ENCODE measurements at places on chromosomes 3 and 15.
A peak's percentile ranks its signal among the peaks of the same experiment; 100 is the strongest.

- DNase-seq: no peak
Measured at GRCh38 chr3:42635111-42635510, 18.4 kb upstream of the ZBTB47 start.

GRCh38 chr3:81968658-81969057, 207.2 kb upstream of the GBE1 start:
- DNase-seq: no peak

- no peak for DNase-seq
Measured at GRCh38 chr3:119628816-119629445, 31.2 kb downstream of the PLA1A start.

- DNase-seq: no peak
Measured at GRCh38 chr3:113064183-113064582, 73.4 kb downstream of the GTPBP8 start.

DNA sequence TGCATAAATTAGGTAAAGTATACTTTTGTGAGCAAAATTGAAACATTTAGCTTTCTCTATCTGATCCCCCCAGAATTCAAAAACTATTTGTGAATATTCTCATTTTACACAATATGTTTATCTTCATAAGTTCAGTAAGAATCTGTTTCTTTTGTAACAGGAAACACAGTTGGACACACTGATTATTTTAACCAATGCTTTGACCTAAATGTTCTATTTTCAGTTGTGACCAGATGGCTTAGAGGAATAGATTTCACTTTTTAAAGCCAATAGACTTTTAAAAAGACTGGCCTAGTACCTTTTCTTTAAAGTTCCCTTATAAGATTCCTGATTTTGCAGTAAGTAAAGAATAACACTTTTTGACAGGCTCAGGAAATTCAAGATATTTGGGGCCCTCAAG, 74.0 kb upstream of the STRIT1 start:
- DNase-seq: no peak

GRCh38 chr15:55613727-55614126, 25.6 kb upstream of the PYGO1 start:
- no peak for DNase-seq

GRCh38 chr3:172868582-172869200, 118.2 kb downstream of the ECT2 start:
- no peak for DNase-seq

DNA sequence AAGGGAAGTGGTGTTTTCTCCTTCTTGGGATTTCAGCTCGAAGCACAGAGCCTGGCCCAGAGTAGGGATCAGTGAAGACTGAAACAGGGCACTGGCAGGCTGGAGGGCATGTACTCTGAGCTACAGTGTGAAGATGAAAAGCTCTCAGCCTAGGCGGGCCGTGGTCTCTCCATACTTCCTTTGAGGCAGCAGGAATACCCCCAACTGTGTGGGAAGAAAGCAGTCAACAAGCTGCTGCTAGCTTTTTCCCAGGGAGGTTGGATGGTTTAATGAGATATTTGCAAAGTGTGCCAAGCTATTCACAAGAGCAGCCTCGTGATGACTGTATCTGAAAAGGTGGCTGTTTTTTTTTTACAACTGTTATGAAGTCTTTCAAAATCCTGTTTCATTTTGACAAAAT, 47.2 kb downstream of the NMNAT3 start:
- no peak for DNase-seq

GRCh38 chr3:149968216-149968615, 2.5 kb downstream of the PFN2 start:
- DNase-seq: no peak

GRCh38 chr15:32657198-32657883, 15.8 kb downstream of the SCG5 start:
- DNase-seq: no peak

GRCh38 chr3:21750080-21750696, 822 bp downstream of the ZNF385D start:
- no peak for DNase-seq

- DNase-seq: no peak
Measured at GRCh38 chr15:90013503-90013937, 12.4 kb downstream of the ZNF710 start.

DNA sequence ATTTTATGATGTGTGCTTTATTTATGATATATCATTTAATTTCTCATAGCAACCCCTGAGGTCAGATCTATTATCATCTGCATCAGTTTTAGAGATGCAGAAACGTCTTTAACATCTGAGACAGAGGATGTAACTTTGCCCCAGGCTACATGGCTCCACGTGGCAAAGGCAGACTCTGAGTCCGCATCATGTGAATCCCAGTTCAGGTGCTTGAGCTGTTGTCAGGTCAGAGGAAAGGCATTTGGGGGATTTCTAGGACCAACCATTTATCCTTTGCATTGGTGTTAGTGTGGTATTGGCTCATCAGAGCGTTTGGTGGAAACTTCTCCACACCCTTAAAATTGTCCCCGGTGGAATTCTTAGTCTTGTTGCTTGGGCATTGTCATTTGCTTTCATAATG, 10.8 kb downstream of the CACNA2D3 start:
- DNase-seq: no peak

- DNase-seq: no peak
Measured at GRCh38 chr3:146322216-146322817, 71.4 kb upstream of the PLSCR4 start.

DNA sequence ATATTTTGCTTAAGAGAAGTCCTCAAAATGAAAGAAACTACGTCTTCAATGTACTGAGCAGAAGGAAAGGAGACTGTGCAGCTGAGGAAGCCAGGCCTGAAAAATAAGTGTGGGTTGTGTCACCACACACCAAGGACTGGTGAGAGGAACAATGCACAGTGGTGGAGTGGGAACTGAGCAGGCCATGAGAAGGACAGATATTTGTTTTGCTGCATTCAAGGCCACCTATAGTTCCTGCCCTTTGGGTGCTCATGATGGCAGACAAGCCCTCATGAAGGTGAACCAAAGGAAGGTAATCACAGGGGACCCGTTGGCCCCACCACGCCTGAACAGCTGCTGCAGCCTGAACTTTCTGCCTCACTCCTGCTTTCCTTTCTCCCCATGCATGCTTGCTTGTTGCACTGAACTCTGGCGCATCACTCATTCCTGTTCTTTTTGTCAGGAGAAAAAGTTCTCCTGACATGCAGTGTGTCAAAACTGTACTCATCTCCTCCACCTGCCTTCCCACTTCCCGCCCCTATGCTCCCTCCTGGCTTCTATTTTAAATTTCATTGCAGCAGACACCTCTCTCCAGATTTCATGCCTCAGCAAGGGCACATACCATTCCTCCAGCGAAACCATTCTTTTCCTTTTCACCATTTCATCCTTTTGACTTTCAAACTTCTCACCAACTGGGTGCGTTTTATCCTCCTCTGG, 2.2 kb upstream of the RNF7 start:
- DNase-seq: no peak

DNA sequence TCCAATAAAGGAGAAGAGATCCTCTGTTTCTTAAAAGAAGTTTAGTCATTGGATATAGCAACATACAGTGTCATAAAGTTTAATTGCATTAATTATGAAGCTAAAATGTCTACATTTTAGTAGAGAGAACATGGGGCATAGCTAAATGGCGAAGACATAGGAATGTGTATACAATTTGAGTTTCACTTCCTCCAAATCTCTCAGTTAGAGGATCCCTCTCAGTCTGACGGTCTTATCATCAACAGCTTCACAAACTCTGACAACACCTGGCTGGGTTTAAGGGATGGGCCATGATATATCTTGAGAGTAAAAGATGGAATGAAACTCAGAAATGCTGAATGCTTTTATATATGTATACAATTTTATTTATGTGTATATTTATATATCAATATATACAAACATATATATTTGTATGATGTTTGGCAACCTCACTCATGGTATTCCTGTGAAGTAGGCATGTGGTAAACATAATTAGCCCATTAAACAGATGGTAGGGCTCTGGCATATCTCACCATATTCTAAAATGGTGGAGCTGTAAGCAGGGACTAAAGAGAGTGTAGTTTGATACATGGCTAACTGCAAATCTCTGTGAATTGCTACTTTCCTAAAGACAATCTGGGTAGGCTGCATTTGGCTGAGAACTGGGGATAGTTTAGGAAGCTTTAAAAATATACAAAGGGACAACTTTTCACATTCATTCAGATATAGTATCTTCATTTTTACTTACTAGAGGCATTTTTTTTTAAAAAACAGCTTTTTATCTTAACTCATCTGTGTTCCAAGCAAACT, 111.6 kb downstream of the TIGIT start:
- no peak for DNase-seq

GRCh38 chr3:182797876-182798275, 4.6 kb downstream of the ATP11B start:
- DNase-seq: no peak

GRCh38 chr3:172245241-172245640, 203.0 kb downstream of the GHSR start:
- DNase-seq: no peak

- no peak for DNase-seq
Measured at GRCh38 chr3:106814231-106814630, 563.0 kb upstream of the CCDC54 start.

GRCh38 chr3:178393146-178393545, 143.1 kb upstream of the KCNMB2 start:
- no peak for DNase-seq

GRCh38 chr3:78788839-78789238, 979.0 kb downstream of the ROBO1 start:
- DNase-seq: no peak

- DNase-seq: no peak
Measured at GRCh38 chr3:136728918-136729317, 23.3 kb downstream of the STAG1 start.

GRCh38 chr3:138862924-138863775, 28.4 kb upstream of the PIK3CB start:
- peak; percentile 4 for DNase-seq

DNA sequence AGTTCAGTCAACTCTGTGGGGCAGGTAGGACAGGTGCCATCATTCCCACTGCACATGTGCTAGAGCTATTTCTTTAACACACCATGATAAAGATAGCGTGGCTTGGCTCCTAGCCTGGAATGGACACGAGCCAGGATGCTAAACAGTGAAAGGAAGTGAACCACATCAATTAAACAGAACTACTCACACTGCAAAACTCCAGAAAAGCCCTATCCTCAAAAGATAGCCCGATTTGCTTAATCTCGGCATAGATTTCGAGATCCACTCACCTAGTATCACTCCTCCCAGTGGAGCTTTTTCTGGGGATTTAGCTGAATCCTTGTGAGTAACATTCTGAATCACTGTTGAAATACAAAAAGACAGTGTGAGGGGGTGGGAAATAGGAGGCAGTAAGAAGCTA, 118.0 kb downstream of the ABI3BP start:
- DNase-seq: no peak

DNA sequence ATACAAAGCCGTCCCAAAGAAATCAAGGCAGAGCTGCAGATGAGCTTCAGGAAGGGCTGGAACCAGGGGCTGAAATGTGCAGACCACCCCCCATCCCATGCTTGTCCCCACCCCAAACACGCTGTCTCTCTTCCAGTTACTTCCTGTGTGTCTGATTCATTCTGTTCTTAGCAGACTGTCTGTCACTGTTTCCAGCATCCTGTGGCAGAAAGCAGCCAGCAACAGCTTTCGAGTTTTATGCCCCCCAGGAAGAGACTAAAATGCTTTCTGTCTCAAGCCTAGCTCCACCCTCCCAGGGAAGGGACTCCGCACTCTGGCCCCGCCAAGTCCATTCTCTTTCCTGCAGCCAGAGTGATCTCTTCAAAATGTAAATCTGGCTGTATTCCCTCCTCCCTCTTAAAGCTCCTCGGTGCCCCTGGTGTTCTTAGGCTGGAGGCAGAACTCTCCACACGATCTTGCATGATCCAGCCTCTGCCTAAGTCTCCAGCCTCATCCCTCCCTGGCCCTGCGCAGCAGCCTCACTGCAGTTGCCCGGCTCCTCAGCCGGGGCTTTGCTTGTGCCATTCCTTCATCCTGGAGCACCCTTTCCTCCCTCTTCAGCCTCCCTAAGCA, 41.5 kb downstream of the HRH1 start:
- DNase-seq: no peak

DNA sequence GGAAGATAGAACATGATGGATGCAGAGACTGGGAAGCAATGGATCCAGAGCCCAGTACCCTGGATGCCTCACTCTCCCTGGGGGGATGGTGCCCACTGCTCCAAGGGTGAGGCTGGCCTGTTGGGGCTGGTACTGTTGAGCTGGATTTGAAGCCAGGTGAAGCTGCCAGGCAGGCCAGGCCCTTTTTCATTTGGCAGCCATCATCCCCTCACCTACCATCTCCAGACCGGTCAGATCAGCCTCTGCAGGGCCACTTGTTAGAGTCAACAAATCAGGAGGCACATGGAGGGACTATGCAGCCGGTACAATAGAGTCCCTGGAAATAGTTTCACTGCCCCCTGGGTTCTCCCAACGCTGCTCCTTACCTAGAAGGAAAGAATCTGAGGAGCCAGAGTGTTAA, 5.9 kb downstream of the MAPKAPK3 start:
- no peak for DNase-seq

GRCh38 chr3:126406389-126407296, 11.9 kb downstream of the CFAP100 start:
- DNase-seq: no peak

GRCh38 chr3:74643636-74644035, 29.2 kb upstream of the CNTN3 start:
- DNase-seq: no peak

GRCh38 chr3:56547486-56547885, 9.5 kb upstream of the CCDC66 start:
- no peak for DNase-seq

DNA sequence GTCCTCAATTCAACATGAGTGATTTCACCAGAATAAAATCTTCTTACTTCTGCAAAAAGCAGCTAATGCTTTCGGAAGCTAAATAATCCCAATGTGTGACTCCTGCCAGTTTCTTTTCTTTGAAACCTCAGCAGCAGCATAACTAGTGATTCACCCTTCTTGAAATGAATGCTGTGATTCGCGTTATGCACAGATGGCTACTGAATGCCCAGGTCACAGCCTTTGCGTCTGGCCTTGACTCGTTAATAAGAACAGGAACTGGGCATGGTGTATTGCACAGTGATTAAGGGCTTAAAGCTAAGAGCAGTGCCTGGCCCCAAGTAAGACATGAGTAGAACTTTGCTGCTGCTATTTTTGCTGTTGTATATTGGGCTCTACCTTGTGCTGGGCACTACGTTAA, 19.0 kb downstream of the CGNL1 start:
- DNase-seq: no peak

DNA sequence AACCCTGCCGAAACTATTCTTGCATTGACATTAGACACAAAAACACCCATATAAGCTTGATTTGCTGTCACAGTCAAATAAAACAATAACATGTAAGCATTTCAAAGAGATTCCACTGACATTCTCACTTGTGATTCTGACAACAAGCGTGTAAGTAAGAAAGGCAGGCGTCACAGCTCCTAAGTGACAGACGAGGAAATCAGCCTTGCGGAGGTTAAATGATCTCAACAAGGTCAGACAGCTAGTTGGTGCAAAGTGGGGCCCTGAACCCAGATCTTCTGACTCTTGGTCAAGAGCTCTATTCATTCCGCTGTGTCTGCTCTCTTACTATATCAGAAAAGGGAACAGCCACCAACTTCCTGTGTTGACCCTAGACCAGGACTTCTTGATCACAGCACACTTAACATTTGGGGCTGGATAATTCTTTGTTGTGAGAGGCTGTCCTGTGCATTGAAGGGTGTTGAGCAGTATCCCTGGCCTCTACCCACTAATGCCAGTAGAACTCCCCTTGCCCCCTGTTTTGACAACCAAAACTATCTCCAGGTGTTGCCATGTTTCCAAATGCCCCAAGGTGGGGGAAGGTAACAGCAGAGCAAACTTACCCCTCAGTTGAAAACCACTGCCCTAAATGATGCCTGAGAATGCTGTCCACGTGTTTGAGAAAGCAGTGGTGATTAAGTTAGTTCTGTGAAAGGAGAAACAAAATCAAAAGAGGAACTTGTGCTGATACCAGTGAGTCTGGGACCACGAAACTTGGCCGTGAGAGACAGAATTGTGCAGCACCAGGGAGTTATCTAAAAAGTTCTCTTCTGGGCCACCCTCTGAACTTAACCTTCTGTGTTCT, 86.1 kb downstream of the LIPC start:
- DNase-seq: no peak

Measured in activated naive CD4-positive, alpha-beta T cell treated with anti-CD3 and anti-CD28 coated beads, Interleukin-2, amount 50 U/mL, for 72 hours (primary cell).